ENCODE measurements at places on chromosomes 4 and X.

GRCh38 chrX:119181491-119181890, 53.9 kb upstream of the KIAA1210 start:
- DNase-seq, result peak; percentile 21

- no peak for DNase-seq
These were observed 758.8 kb downstream of the STIM2 start for GRCh38 chr4:27619435-27619834.

DNA sequence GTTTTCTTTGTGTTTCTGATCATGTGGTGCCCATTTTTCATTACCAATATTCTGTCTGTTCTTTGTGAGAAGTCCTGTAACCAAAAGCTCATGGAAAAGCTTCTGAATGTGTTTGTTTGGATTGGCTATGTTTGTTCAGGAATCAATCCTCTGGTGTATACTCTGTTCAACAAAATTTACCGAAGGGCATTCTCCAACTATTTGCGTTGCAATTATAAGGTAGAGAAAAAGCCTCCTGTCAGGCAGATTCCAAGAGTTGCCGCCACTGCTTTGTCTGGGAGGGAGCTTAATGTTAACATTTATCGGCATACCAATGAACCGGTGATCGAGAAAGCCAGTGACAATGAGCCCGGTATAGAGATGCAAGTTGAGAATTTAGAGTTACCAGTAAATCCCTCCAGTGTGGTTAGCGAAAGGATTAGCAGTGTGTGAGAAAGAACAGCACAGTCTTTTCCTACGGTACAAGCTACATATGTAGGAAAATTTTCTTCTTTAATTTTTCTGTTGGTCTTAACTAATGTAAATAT, 110.4 kb downstream of the IL13RA2 start:
- no peak for DNase-seq

DNA sequence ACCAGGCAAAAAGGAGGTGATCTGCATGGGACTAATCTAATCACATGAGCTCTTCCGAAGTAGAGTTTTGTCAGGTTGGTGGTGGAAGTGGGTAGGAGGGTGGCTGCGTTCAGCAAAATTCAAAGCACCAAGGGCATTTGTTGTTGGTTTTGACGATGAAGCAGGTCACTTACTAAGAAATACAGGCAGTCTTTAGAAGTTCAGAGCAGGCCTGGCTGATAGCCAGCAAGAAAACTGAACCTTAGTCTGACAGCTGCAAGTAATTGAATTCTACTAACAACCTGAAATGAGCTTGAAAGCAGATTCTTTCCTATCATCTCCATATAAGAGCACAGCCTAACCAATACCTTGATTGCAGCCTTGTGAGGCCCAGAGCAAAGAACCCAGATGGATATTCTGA, 505.8 kb downstream of the KLHL13 start:
- no peak for DNase-seq

- DNase-seq, result no peak
These were observed 89.9 kb downstream of the REPS2 start for GRCh38 chrX:17036171-17036961.

DNA sequence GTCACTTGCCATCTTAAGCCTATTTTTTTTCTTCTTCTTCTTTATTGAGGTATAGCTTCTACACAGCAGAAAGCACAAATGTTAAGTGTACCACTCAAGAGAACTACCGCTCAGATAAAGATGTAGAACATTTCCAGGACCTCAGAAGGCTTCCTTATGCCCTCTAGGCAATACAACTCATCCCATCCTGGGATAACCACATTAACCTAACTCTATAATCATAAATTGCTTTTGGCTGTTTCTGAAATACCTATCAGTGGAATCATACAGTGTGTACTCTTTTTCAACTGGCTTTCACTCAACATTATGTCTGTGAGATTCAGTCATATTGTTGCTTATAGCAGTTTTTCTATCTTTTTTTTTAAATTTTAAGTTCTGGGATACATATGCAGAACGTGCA, 51.7 kb downstream of the ARFIP1 start:
- no peak for DNase-seq

GRCh38 chr4:173703021-173703420, 173.0 kb upstream of the HAND2 start:
- DNase-seq, result no peak

- no peak for DNase-seq
These were observed 7.3 kb downstream of the PAK3 start for GRCh38 chrX:111103246-111103645.

DNA sequence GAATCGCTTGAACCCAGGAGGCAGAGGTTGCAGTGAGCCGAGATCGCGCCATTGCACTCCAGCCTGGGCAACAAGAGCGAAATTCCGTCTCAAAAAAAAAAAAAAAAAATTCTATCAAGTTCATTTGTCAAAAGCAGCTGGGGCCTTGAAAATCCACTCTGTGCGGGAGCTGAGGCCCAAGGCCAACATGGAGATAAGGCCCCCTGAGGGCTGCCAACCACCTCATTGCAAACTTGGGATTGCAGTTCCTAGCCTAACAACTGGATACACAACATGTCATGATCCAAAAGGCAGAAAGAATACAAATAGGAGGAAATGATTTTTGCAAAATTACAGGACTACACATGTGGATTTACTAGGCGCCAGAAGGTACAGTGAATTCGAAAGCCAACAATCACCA, 22.5 kb upstream of the PRDX4 start:
- no peak for DNase-seq

DNA sequence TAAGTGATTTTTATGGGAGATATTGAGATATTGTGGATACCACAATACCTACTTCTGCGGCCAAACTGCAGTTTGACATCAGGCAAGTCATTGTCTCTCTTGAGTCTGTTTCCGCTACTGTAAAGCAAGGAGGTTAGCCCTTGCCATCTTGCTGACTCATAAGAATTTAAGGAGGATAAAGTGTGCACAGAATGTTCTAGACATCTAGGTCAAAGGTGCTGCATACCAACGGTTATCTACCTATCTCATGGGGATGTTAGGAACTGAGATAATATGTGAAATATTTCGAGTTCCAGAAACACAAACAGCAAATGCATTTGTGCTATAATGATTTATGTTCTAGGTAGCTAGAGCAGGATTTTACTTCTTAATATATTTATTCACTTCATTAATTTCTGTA, 211.5 kb upstream of the NR3C2 start:
- no peak for DNase-seq

DNA sequence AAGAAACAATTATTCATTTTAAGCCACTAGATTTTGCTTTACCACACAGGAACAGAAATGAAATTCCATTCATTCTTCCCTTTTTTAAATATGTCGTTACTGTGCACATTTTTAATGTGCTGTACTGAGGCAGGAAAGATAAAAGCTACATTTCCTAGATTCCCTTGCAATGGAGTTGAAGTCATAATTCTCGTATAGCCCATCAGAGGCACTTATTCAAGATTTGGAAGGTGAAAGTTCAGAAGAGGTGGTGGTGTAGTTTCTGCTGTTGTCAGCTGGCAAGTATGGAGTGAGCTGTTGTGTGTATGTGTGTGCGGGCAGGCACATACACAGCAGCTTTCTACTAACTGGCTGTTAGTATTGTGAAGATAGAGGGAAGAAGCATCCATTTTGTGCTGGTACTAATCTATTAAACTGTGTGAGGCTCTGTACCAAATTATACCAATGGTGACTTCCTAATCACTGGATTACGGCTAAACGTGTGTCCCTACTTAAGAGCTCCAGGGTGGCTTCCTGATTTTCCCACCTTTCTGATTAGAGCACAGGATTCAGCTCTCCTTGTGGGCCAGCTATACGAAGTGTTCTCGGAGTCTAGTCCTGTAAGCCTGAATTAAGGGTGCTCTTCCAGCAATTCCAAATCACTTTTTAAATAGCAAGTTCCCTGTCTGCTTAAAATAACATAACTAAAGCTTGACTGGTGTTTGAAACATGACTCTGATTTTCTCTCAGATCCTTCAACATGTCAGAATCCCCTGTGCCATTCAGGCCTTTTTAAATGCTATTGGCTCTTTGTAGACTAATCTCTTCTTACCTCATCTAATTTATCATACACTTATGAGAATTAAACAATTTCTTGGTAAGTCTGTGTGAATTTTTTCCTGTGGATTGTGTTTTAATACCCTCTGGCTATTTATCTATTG, 43.8 kb downstream of the PDS5A start:
- no peak for DNase-seq

DNA sequence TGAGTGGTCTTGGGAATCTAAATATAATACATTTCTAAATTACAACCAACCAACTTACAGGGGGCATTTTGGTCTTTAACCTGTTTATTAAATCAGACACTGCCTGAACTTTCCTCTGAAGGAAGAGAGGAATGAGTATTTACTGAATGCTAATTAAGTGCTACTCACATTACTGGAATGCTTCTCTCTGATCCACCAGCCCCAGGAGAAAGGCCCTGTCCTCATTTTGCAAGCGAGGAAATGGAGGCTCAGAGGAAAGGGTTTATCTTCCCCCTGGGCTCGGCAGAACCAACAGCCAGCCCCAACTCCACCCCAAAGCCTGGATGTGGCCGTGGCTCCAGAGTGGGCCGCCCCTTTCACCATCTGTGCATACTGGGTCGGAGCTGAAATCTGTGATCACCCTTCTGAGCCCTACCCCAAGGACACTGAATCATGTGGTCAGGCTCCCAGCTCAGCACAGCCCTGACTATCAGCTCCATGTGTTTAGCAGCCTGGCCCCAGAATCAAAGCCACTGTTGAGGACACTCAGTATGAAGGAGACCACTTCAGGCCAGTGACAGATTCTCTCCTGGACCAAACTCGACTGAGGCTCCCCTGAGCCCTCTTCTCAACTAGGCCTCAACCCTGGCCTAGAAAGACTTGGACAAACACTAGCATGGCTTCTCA, 56.7 kb upstream of the ENPP6 start:
- no peak for DNase-seq

DNA sequence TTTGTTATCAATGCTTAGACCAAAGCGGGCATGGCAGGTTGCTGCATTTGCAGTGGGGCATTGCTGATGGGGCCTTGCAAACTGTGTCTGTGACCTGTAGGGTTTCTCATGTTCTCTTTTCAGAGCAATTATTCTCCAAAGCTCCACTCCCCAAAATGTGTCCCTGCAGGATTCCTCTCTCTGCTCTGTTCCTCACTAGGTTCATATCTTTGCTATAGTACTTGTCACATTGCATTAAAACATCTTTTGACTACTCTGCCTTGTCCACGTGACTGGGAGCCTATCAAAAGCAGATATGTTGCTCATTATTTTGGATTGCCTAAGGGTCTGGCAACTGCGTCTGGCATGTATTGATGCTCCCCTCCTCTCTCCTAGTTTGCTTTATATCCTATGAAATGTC, 177.7 kb upstream of the MID1 start:
- no peak for DNase-seq

DNA sequence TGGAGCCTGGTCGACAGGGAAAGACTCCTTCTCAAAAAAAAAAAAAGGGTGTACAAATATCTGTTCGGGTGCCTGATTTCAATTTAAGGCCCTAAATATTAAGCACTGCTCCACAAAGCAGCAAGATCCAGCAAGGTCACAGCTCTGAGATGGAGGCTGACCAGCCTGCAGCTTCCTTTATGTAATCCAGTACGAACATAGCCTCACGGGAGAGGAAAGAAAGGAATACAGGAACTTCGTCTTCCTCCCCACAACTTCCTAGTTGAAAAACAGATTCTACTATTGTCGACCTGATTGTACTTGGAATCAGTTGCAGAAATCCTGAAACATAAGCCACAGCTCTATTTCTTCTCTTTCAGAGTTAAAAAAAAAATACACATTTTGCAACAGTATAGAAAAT, 53.5 kb upstream of the TBC1D9 start:
- DNase-seq, result no peak

- no peak for DNase-seq
These were observed 119.3 kb upstream of the AP1S2 start for GRCh38 chrX:15973946-15974345.

- no peak for DNase-seq
These were observed 274.1 kb upstream of the GK2 start for GRCh38 chr4:79682161-79682560.

GRCh38 chrX:23788521-23788920, 5.5 kb downstream of the SAT1 start:
- DNase-seq, result no peak

GRCh38 chrX:107480272-107480671, 30.8 kb downstream of the FRMPD3 start:
- no peak for DNase-seq

- no peak for DNase-seq
These were observed 196.3 kb upstream of the HHIP start for GRCh38 chr4:144449611-144450010.

- no peak for DNase-seq
These were observed 160.8 kb downstream of the FANCB start for GRCh38 chrX:14712096-14712495.

DNA sequence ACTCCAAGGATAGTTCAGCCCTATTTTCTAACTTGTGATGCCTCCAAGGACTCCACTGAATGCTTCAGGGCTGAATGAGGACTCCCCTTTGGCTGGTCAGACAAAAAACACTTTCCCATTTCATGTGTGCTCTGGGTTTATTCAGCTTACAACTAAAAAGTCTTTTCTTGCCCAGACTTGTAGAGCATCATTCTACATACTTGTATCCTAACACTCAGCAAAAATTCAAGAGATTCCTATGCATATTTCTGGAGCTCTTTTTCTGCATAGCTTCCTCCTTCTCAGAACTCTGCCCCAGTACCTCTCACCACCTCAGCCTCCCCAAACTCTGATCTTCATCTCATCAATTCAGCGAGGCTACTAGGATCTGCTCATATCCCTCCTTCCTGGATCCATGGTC, 22.2 kb upstream of the KLF3 start:
- DNase-seq, result no peak

DNA sequence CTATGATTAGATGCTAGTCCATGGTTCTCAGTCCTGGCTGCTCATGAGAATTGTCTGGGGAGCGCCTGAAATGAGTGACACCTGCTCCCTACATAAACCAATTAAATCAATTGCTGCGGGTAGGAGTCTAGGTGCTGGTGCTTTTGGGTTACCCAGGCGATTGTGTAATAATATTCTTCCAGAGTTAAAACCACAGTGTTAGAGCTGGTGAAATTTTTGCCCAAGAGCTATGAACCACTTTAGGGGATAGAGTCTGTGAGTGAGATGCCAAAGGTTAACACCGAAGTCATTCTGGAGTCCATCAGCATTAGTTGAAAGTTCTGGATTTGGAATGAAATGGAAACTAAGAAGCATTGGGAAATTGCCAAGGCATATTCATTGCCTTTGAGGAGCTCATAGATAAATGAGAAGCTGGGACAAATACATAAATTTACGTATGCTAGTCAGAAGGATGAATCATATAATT, 15.3 kb downstream of the PDK3 start:
- no peak for DNase-seq

GRCh38 chrX:16826207-16826606, 39.9 kb downstream of the TXLNG start:
- peak; percentile 38 for DNase-seq

GRCh38 chrX:142483965-142484364, 278.9 kb upstream of the MAGEC2 start:
- DNase-seq, result no peak

GRCh38 chr4:74758551-74759145, 35.7 kb downstream of the BTC start:
- no peak for DNase-seq

- DNase-seq, result no peak
These were observed 36.4 kb upstream of the MAMLD1 start for GRCh38 chrX:150326541-150327247.
